ENCODE measurements at places on chromosomes 3 and 15.

- no peak for DNase-seq
Observed at GRCh38 chr3:9888540-9888939, 1.9 kb upstream of the JAGN1 start.

DNA sequence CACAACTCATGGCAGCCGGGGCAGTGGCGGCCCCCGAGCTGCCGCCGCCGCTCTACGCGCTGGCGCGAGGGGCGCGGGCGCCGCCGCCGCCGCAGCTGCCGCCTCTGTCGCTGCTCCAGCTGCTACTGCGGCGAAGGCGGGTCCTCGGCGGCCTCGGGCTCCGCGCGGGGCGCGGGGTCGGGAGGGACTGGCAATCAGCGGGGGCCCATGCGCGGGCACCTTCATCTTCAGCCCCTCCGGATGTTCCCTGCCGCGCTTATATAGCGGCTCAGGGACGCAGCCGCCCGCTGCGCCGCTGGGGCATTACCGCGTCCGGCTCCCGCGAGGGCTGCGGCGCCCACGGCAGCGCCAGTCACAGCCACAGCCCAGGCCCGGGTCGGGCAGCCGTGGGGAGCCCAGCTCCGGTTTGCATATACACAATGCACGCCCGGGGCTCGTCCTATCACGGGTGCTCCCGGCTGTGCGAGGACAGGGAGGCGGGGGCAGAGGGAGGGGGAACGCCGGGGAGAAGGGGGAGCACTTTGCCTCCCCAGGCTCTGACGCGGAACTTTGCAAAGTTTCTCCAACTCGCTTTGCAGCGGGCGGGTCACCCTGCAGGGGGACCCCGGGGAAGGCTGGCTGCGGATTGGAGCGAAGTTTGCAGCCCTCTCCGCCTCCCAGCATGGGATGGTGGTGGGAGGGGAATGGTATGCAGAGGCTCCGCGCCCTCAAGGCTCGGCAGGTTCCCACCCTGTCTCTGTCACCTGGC, at the start of gene VGLL3:
Gene VGLL3, minus strand, starts transcription at position 416 of the 748 bp plus-strand sequence. Its CDS starts 406 bp downstream, at position 10.
- no peak for DNase-seq

- DNase-seq: no peak
Observed at GRCh38 chr15:99073008-99073717, 31.7 kb upstream of the SYNM start.

- no peak for DNase-seq
Observed at GRCh38 chr3:159548675-159549335, 439.8 kb upstream of the IL12A start.

DNA sequence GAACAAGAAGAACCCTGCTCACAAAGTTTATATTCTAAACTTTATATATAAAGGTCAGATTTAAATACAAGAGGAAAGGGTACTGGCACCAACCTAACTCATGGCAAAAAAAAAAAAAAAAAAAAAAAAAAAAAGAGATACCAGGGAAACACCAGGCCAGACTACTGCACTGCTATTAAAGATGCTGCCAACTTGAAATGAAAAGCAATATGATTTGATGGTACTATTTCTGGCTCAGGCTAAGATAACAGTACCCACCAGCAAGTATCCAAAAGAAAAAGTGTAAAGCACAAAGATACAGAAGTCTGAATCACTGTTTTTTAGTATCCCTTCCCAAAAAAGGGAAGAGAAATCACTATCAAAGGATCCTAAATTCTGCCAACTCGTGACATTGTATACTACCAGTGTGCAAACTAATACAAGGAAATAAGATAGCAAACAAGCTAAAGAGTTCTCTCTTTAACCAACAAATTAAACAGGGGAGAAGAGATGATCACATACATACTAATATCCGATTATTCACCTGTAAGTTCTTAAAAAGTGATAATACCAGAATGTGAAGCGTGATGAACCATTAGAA, 28.4 kb downstream of the PEAK1 start:
- DNase-seq: no peak

- no peak for DNase-seq
Observed at GRCh38 chr15:98812716-98813446, 164.5 kb downstream of the IGF1R start.
